ENCODE measurements at places on chromosomes 1 and 21.

- DNase-seq = peak; percentile 95
These were observed 46.2 kb upstream of the PALMD start for GRCh38 chr1:99599678-99600175.

- DNase-seq = no peak
These were observed 1.6 kb upstream of the SHC1 start for GRCh38 chr1:154972213-154972516.

DNA sequence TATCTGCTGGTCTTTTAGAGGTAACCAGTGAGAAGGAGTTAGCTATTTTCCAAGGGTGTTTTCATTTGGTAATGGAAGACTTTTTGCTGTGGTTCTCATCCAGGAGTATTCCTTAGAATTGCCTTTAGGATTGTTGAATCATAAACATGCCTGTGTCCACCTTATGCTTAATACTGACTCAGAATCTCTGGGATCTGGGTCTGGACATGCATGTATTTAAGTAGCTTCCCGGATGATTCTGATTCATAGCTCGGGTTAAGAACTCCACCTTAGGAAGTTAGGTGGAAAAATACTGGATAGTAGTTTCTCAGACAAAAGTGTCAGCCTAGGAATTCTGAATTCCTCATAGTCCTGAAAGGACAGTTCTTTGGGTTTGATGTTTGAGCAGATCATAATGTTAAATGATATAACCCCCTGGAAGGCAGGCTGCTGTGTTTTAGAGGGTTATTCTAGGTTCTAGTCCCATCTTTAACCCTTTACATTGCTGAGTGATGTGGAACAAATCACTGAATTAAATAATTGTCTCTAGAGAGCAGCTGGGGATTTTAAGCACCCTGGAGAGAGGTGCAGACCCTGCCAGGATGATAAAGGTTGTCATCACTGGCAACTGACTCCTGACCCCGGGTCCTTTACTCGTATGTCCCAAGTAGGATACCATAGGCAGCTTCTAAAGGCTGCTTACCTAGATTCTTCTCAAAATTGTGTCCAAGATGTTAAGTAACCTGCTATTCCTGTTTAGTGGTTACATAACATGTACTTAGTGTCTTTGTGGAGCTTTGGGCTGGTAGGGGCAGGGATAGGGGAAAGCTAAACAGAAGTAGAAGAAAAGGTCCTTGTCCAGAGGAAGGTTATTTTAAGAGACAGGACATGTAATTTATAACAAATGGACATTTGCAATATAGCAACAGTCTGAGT lies 14.5 kb upstream of the C4BPB start:
- DNase-seq = no peak

DNA sequence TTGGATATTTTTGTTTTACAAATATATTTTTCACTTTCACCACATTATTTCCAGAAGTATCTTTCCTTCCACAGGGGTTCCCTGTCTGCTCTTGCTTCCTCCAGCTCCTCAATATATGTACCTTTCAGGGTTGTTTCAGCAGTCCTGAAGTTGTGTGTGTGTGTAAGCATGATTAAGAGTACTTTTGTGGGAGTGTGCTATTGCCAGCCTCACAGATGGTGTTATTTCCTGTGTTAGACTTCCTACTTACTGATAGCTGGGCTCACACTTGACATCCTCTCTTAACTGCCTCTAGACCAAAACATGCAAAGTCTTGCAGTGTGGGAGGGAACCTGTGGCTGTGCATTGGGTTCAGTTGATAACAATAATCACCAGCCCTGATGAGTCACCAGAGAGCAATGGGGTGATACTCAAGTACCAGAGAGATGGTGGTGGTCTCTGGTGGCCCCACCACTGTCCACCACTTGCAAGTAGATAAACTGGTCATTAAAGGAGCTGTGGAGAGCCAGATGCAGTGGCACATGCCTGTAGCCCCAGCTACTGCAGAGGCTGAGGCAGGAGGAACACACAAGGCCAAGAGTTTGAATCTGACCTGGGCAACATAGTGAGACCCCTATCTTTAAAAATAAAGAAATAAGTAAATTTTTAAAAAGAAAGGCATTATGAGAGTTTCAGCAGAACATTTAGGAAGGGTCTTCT lies 126.7 kb downstream of the NR5A2 start:
- no peak for DNase-seq

DNA sequence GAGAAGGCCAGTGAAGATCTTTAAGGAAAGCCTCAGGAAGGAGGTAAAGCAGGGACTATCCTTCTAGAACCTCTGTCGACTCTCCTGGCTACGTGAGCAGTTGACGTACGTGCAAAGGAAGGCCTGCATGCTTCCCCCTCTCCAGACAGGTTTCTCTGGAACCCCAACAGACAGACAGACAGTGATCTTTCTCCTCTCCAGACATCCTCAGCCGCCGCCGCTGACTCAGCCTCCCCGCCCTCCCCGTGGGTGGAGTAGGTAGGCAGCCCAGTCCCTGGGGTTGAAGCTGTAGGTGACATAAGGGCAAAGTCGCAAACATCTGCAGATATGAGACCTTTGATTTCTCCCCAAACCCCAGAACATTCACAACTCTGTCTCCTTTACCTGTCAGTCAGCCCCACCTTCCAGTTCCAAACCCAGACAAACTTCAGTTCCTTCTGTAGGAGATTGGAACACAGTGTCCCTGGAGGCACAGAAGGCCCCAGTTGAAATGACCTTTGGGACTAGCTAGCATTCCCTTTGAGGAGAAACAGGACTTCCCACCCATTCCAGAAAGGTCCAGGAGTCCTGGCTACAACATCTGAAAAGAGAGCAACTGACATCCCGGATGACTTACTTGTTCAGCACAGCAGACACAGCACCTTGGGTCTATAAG lies 146.0 kb upstream of the JUN start:
- DNase-seq = peak; percentile 30

- DNase-seq = no peak
These were observed at the start of gene KRTAP10-1 for GRCh38 chr21:44539991-44540666. KRTAP10-1 (minus strand) TSS chr21:44540195; CDS start chr21:44540150, 45 bp downstream.

- DNase-seq = no peak
These were observed 94.5 kb downstream of the GLIS1 start for GRCh38 chr1:53644496-53644895.

DNA sequence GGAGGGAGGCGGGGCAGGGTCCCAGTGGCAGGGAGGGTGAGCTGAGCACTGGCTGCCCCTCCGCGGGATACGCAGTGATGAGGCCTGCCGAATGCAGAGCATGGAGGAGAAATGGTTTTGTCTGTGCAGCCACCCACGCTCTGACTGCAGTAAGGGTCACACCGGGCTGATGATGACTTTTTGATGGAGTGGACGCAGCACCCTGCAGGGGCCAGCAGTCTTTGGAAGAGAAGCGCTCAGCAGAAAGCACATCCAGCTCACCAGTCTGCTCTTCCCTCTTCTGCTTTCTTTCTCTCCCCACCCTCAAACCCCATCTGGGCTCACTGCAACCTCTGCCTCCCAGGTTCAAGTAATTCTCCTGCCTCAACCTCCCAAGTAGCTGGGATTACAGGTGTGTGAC lies 61.9 kb upstream of the ATP1A1 start:
- DNase-seq = no peak

GRCh38 chr21:15065392-15066122 lies 757 bp upstream of the NRIP1 start:
- peak; percentile 89 for DNase-seq

Measured in fibroblast of lung (primary cell).